ENCODE measurements at places on chromosomes 5 and 9. TPM values are rescaled to one million over a fixed set of nuclear protein-coding genes. Genes with fewer than 3 reads are reported as not detected.

DNA sequence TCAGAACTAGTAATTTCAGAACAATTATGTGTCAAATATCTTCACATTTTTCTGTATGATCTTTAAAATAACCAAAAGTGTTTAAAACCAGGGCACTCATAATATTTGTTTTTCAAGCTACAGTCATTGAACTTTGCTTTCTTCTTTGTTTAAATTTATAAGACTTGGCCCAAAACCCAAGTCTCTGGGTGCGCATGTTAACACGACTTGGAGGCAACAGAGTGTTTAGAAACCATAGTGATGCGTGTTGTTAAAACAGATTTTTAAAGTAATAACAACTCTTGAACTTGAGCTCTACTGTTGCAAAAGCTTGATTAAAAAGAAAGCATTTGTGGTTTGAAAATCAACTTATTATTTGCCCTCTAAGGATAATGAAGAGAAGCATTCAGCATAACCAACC is 26.0 kb upstream of the GRIN3A start:
- no peak for DNase-seq

GRCh38 chr5:7529880-7530279 is 133.9 kb downstream of the ADCY2 start:
- no peak for DNase-seq

DNA sequence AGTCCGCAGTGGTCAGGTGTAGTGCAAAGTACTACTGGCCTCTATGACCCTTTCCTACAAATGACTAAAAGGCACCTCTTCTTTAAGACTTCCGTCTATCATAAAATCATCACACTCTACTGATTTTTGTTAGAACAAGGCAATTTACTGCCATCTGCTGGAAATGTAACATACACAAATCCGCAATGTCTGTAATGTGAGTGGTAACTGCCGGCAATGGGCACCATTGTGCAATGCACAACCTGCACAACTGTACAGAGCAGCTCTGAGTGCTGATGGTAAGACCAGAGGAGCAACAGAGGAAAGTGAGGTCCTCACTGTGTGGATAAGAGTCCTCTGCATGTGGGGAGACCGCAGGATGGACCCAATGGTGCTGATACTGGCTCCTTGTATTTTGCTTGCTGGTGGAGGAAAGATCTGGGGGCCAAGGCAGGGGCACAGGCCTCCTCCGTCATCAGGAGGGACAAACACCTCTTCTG is 103.7 kb downstream of the ATPSCKMT start:
- DNase-seq, result no peak

GRCh38 chr5:136141561-136141960 is 8.9 kb downstream of the SMAD5 start:
- DNase-seq, result no peak

- peak; percentile 50 for DNase-seq
Measured at GRCh38 chr5:103258957-103259704, 568 bp downstream of the MACIR start.

- no peak for DNase-seq
Measured at GRCh38 chr9:72022841-72023240, 37.6 kb downstream of the C9orf57 start.

- no peak for DNase-seq
Measured at GRCh38 chr5:14343376-14343775, 200.2 kb downstream of the TRIO start.

DNA sequence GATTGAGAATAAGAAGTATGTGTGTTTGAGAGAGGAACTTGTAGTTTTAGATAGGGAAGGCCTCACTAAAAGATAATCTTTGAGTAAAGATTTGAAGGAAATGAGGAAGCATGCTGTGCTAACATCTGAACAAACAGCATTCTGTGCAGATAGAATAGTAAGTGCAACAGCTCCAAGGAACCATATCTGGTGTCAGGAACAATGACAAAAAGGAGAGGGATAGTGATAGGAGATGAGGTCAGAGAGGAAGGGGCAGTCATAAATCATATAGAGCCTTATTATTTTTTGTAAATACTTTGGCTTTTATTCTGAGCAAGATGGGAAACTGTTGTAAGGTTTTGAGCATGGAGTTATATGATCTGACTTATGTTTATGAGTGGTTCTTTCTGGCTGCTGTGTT is 3.8 kb downstream of the MRPL22 start:
- no peak for DNase-seq

- DNase-seq, result no peak
Measured at GRCh38 chr5:131814990-131815389, 18.2 kb upstream of the FNIP1 start.

DNA sequence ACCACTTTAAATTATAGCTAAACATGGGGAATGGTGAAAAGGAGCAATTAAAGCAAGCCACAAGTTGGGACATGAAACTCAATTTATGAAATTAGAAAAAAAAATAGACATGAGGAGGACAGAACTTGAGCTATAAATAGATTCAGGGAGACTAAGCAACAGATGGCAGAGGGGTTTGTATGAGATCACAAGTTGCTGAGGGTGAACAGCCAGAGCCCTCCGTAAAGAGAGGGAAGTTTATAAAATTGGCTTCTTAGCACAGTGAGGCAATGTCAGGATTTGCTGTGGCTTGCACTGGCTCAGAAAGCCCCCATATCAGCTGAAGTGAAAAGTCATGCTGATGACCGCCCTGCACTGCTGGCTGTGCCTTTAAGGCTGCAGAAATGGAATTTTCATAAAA is 443.4 kb upstream of the CD180 start:
- DNase-seq, result no peak

GRCh38 chr5:139863855-139864558 is 68.4 kb downstream of the PSD2 start:
- peak; percentile 80 for DNase-seq

- DNase-seq, result no peak
Measured at GRCh38 chr5:131541071-131541470, 94.0 kb downstream of the RAPGEF6 start.

- no peak for DNase-seq
Measured at GRCh38 chr5:139079225-139079990, 118.8 kb downstream of the SIL1 start.

DNA sequence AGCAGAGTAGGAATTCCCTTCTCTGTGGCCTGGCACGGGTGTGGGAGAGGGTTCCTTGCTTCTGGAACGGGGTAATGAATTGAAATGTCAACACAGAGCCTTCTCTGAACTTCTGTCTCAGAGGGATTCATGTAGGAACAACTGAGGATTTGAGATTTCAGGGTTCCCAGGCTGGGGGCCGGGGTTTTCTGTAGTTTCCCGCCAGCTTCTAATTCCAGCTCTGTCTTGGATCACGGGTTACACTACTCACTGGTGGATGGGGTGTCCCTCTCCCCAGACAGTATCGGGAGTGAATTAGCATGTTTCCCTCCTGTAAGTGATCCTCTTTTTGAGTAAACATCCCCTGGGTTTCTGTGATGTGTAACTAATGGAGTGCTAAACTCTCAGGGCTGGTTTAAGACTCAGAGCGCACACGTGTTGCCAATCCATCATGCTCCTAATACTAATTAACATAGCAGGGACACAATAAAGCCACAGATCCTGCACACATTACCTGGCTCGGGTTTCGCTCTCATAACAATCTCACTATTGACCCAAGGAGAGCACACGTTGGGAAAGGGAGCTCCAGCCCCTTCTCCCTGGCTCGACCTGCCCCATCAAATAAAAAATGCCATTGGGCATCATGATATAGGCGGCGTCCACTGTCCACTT is 18.1 kb upstream of the DMRT2 start:
- DNase-seq, result no peak

The SMU1 gene
- total RNA-seq, result 5.6 TPM

The PCDHA1 gene
- total RNA-seq, result not detected

The SPRY4 gene
- 6.7 TPM for total RNA-seq

The SLC22A5 gene
- total RNA-seq, result 30.3 TPM
